ENCODE measurements at places on chromosomes 7 and 10.

DNA sequence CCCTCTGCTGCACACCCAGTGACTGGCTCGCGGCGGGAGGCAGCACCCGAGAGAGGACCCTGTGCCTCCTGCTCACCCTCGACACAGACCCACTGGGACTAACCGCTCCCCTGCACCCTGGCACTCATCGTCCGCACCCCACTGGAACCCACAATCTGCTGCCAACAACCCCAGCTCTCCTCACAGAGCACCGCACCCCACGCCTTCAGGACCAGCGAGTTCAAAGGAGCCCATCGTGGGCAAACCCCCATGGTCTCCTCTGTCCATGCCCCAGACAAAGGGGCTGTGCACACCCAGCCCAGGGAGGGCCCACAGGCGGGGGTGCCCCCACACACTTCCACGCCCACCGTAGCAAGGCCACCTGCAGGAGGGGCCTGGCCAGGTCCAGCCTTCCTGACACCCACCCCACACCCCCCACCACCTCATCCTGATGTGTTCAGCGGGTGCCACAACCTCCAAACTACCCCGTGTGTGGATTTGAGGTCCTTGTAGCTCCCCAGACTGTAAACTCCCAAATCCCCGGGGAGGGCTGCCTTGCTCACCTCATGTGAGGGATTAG is 14.0 kb downstream of the RASGEF1A start:
- DNase-seq, result no peak

- DNase-seq, result no peak
These were observed 569 bp downstream of the SLC26A5 start for GRCh38 chr7:103445228-103446048.

- no peak for DNase-seq
These were observed 94.5 kb upstream of the CELF2 start for GRCh38 chr10:10923029-10923651.

DNA sequence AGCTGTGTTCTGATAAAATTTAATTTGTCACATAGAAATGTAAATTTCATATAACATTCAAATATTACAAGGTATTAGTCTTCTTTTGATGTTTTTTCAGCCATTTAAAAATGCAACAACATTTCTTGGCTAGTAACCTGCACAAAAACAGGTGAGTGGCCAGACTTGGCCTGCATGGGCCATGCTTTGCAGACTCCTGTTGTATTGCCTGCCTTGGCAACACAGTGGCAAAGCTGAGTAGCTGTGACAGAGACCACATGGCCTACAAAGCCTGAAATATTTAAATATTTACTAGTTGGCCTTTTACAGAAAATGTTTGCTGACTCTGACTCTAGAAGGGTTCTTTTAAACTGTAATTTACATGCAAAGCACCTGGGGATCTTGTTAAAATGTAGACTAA is 13.5 kb upstream of the TBX20 start:
- DNase-seq, result no peak

DNA sequence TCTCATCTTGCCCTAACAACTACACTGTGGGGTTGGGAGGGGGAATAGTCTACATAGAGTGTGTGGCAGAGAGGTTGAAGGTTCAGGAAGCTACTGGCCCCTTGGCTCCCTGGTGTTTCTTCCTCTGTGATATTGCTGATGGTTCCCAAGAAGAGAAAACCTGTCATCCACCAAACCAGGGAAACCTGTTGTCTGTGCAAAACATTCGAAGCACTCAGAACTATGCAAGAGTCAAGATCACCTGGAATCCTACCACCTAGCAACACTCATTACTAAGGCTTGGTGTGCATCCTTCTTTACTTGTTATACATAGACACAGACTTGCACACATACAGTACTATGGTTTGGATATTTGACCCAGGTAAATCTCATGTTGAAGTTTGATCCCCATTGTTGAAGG is 46.5 kb upstream of the MKI67 start:
- DNase-seq, result no peak

- no peak for DNase-seq
These were observed 1231.2 kb downstream of the GATA3 start for GRCh38 chr10:9285690-9286089.

GRCh38 chr7:47361746-47362215 is 220.1 kb downstream of the TNS3 start:
- no peak for DNase-seq

DNA sequence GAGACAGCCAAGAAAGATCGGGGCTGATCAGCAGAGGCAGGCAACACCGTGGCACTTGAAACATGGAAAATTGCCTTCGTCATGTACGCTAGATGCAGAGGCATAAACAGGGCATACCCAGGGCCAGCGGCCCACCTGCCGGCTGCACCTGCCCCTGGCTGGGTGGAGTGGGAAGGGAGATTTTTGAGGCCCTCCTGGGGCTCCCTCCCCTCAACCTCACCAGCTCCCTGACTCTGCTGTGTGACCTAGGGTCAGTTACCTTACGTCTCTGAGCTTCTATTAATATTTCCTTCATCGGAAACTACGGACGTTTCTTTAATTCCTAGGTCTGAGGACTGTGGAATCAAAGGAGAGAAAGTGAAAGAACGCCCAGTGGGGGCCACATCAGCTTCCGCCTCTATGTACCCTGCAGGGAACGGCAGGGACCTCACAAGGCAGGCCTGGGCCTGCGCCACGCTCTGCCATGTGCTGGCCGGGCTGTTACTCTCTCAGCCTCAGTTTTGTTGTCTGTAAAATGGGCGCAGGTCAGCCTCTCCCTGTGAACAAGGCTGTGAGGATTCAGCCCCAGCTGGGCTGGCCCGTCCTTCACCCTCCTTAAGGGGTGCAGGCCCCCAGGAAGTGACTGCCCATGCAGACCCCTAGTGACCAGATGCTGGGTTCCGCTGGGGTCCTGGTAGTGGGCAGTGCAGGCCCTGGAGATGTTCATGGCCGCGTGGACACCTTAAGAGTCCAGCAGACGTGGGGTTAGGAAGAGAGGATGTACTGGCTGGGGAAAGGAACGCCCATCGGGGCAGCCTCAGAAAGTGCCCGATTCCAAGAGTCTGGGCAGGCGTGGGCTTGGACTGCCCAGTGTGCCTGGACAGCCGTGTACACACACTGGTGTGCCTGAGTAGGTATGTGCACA is 22.7 kb downstream of the ELFN1 start:
- DNase-seq, result no peak

DNA sequence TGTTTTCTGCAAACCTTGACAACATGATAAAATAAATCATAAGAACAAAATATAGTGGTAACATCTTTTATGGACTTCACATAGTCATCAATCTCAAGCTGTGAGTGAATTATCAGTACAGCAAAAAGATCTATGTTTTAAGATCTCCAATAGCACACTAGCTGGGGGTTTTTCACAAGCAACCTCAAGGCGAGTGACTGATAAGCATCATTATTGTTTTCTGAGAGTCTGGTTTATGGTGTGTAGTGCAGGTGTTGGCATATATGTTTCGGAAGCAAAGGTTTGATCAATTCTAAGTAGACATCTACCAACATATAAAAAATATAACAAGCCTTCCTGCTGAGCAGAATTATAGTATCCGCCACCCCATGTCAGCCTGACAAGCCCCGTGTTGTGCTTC is 403.8 kb upstream of the MGMT start:
- no peak for DNase-seq

GRCh38 chr7:100686201-100686821 is 7.7 kb downstream of the GIGYF1 start:
- DNase-seq, result no peak

DNA sequence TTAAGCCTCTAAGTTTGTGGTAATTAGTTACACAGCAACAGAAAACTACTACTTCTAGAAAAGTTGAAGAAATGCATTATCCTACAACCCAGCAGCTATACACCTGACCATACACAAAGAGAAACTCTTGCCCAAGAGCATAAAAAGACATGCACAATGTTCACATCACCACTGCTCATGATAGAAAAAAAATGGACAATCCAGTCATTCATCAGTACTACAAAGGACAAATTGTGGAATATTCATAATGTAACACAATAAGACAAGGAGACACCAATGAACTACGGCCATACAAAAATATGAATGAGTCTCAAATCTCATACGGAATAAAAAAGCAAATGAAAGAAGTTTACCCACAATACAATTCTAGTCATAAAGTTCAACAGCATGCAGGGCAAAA is 87.4 kb downstream of the ZFAND4 start:
- DNase-seq, result no peak

DNA sequence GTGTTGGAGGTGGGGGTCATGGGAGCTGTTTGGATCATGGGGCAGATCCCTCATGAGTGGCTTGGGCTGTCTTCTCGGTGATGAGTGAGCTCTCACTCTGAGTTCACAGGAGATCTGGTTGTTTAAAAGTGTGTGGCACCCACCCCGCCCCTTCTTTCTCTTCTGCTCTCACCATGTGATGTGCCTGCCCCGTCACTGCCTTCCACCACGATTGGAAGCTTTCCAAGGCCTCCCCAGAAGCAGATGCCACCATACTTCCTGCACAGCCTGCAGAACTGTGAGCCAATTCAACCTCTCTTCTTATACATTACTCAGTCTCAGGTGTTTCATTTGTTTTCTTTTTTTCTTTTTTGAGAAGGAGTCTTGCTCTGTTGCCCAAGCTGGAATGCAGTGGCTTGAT is 170.0 kb downstream of the PTPN20 start:
- DNase-seq, result no peak

DNA sequence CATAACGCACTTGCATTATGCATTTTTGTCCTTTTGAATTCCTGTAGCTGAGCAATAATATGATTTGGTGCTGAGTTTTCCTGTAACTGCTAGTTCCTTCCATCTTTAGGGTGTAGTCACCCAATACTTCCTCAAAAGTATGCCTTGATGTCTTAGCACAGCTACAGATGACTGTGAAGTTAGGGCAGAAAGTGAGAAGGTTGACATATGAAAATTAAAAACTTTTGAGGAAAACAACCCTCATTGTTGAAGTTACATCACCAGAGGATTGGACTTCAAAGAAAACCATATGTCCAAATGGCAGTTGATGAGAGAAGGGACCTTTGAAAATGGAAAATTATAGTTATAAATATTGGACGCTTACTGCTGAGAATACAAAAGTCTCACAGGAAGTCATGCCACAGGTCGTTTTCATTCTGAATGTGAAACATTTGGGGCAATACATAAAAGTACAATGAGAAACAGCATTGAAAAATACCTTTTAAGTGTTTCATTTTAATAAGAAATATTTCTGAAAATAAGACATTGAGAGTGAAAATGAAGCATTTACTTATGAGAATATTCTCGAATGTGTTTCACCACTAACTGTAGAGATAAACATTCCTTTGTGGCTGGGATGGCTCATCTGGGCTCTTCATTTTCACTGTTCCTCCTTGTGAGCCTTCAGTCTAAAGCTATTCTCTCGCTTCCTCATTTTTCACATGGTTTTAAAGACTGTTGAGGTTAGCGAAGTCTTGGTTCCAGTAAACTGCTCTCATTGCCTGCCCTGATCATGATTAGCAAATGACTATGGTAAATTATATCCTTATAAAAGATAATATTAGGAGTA is 61.4 kb upstream of the NME8 start:
- DNase-seq, result no peak

DNA sequence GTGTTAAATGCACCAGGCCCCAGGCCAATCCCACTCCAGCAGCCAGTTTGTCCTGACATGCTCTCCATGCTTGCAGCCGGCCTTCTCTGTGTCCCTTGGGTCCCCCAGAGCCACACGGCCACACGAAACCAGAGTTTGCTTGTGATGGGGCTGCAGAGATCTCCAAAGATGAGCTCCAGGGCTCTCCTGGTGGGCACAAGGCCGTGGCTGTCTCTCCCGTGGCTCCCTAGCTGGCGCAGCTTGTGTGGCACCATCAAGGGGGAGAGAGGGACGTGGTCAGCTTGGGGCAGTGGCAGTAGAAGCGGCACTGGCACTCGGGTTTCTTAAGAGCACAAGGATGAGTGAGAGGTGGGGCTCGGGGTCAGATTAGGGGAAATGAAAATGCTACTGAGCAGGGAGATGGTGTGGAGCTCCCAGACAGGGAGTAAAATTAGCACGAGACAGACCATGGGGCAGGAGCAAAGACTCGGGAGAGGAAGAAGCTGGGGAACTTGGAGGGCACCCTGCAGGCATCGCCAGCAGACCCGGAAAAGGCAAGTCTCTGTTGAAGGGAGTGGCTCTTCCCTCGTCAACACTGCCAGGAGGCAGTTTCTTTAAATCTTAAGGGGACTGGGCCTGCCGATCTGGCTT is 572.5 kb upstream of the FOXK1 start:
- no peak for DNase-seq

GRCh38 chr10:110040767-110041478 is 33.1 kb downstream of the ADD3 start:
- DNase-seq, result no peak

DNA sequence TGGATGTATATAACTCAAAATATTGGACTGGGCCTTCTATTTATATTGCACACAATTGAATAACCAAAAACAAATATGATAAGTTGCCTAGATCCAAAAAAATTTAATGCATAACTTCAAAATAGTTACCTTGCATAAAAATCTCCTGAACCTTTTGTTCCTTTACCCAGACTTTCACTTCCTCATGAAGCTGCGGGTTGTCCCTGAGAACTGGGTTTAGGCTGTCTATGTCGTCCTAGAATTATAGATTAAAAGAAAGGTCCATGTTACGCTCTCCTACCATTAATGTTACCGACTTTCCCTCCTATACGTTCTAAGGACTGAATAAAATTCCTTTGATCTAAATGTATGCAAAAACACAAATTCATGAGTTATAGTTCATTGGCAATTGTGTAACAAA is 86.6 kb downstream of the NRBF2 start:
- DNase-seq, result no peak

DNA sequence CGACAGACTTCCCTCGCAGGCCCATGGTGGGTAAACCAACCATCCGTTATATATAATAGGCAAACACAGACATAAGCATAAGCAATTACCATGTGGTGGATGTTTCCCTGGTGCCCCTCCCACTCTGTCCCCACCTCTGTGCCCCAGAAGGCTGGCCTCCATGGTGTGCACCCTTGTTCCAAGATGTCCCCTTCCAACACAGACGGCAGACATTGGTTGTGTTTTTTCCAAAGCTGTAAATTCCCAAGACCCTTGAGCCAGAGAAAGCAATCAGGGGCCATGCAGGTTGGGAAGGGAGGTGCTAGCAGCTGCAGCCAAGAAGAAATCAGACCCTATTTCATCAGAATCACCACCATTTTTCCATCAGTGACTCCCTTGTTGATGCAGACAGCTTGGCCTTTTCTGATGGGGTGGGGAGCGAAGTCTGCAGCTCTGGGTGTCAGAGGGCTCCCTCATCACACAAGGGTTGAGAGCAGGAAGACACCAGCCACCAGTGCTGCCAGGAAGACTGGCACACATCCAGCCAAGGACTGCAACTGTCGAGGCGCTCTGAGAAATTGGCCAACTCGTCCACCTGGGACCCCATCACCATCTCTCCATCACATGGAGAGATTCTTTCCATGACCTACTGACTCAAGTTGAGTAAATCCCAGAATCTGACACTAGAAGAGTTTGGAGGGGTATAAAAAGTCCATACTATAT is 86.8 kb upstream of the CHST15 start:
- DNase-seq, result no peak

- DNase-seq, result no peak
These were observed 16.2 kb upstream of the SLC26A4 start for GRCh38 chr7:107644309-107644974.

- no peak for DNase-seq
These were observed 142.0 kb downstream of the CDH23 start for GRCh38 chr10:71538608-71539260.
